Fibroblast of skin of right biceps (primary cell): ENCODE measurements at places on chromosomes 5 and 9.

GRCh38 chr5:69113851-69114250 is 20.0 kb downstream of the SLC30A5 start:
- no peak for DNase-seq

DNA sequence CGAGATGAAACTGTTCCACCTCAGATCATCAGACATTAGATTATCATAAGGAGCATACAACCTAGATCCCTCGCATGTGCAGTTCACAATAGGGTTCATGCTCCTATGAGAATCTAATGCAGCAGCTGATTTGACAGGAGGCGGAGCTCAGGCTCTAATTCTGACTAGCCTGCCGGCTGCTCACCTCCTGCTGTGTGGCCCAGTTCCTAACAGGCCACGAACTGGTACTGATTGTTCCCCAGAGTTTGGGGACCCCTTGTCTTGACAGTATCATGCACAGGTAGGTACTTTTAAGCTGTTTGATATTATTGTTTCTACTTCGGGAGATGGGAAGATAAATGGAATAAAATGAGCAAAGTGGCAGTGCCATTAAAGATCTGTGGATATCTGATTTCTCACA is 66.9 kb downstream of the ZCCHC7 start:
- DNase-seq: no peak

GRCh38 chr9:97779608-97780007 is 73.4 kb upstream of the FOXE1 start:
- DNase-seq: no peak

DNA sequence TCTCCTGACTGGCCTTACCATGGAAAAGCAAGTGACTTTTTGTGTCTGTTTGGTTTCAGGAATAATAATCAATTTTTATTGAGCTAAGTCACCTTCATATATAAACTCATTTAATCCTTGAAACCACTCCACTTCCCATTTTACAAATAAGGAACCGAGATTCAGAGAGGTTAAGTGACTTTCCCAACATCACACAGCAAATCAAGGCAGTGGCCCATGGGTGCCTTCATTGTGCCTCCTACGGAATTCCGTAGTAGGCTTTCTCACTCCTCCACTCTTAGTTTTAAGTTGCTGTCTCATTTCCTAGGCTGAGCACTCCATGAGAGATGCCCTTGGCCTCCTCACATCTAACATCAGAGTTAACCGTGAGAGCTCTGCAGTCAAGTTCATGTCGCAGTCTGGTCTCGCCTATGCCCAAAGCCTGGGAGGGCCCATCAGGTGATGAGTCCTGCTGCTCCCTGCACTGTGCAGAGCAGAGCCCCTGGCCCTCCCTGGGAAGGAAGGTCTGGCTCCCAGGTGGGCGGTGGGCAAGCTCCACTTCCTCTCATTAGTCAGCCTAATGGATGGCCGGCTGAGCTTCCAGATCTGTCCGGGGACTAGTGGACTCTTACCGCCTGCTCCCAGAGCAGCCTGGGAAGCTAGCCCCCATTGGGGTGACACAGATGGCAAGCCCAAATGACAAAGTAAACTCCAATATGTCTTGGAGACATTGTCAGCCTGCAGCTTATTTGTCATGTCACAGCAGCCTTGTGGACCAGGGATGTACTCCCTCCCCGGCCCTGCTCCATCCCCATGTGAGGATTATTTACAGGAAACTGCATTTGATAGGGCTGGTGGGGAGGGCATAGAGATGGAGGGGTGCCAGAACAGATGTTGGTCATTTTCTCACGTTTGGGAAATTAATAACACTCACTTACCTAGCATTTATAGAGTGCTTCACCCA is 123.4 kb downstream of the MVB12B start:
- no peak for DNase-seq

DNA sequence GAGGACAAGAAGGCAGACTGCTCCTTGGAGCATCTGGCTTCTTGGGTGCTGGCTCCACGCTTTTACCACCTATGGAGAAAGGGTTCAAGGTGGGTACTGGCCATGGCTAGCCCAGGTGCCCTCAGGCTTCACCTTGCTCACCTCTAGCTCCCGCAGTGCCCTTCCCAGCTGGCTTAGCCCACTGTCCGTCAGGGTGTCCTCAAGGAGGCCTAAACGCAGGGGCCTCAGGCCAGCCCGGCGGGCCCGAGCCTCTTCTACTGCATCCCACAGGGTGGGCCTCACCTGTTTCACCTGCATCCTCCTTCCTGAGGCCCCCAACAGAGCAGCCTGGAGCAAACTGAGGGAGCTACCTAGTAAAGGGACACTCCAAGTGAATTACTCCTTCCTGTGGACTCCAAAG is 9.1 kb downstream of the SLC35A4 start:
- no peak for DNase-seq
